Stimulated activated CD8-positive, alpha-beta memory T cell treated with anti-CD3 and anti-CD28 coated beads, Interleukin-7, amount 100 ng/mL, for 4 hours (primary cell): ENCODE measurements at places on chromosomes 6 and 20.

GRCh38 chr6:100678027-100678426 lies 203.1 kb downstream of the ASCC3 start:
- DNase-seq, result no peak

- no peak for DNase-seq
Observed at GRCh38 chr6:3422435-3423070, 34.3 kb downstream of the SLC22A23 start.

DNA sequence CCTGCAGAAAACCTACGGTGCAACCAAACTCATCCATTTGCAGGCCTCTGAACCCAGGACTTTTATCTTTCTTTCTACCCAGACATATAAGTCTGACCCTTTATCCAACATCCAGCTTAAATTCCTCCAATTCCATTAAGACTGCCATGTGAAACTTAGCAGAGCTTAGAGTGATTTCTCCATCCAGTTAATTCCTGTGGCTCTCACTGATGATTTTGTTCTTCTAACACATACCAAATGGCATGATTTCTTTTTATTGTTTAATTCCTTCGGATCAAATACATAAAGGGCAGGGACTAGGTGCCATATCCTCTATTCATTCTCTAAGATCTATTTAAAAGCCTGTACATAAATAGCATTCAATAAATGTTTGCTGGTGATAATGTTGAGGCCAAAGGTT lies 92.9 kb downstream of the TASP1 start:
- DNase-seq, result no peak

GRCh38 chr20:10970109-10970508 lies 296.3 kb upstream of the JAG1 start:
- no peak for DNase-seq

DNA sequence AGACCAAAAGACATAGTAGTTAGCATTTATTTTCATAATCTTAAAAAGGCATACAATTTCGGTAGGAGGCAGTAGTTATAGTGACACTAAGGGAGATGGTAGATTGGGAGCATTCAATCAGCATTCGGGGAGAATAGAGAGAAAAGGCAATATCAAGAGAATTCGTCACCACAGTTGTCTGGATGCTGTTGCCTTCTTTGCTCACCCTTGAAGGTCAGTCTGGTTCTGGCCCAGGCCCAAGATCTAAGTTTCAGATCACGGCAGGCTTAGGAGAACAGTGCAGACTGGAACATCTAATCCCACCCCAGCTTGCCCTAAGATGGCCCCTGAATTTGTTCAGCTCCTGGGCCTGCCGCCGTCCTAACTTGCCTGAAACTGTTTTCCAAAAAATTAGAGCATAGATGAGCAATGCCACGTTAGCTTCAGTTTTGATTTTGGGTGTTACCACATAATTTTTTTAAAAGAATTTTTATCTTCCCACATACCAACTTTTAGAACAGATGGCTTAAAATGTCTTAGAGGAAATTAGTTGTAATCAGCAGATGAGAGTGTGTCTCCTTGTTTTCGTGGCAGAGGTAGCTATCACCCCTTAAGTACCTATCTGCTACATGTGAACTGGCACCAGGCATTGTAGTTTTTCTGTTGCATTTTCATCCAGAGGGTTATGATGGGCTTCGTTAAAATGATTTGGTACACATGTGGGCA lies 8.3 kb upstream of the CEP85L start:
- no peak for DNase-seq

DNA sequence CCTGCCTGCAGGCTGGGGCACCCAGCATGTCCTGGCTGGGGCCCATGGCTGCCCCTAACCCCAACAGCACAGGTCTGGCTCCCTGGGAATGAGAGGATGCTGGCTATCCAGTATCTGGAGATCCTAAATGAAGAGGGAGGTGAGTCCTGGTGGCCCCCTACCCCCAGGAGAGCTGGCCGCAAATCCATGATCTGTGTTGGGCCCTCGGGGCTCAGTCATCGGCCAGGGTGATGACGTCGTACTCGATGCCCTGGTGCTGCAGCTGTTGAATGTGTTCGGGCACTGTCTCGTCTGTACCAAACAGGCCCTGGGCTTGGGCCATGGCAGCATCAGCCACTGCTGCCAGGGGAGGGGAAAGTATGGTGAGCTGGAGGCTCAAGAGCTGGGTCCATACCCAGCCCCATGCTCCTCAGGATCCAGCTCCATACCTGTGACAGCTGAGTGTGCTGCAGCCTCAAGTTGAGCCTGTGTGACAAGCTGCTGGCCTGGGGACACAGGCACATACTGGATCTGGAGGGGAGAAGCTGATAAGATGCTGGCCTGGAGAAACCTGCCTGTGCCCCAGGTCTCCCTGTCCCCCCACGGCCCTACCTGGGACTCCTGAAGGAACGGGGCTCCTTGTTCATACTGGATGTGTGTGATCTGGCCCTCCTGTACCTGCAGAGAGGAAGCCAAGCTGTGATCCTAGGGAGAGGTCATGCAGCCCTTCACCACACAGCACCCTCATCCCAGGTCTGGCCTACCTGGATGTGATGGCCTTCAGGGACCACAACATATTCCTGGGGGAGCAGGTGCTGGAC lies 14.5 kb downstream of the PCIF1 start:
- DNase-seq, result no peak
